ENCODE measurements at places on chromosomes 6 and 20. TPM values are rescaled to one million over a fixed set of nuclear protein-coding genes. Genes with fewer than 3 reads are reported as not detected.

DNA sequence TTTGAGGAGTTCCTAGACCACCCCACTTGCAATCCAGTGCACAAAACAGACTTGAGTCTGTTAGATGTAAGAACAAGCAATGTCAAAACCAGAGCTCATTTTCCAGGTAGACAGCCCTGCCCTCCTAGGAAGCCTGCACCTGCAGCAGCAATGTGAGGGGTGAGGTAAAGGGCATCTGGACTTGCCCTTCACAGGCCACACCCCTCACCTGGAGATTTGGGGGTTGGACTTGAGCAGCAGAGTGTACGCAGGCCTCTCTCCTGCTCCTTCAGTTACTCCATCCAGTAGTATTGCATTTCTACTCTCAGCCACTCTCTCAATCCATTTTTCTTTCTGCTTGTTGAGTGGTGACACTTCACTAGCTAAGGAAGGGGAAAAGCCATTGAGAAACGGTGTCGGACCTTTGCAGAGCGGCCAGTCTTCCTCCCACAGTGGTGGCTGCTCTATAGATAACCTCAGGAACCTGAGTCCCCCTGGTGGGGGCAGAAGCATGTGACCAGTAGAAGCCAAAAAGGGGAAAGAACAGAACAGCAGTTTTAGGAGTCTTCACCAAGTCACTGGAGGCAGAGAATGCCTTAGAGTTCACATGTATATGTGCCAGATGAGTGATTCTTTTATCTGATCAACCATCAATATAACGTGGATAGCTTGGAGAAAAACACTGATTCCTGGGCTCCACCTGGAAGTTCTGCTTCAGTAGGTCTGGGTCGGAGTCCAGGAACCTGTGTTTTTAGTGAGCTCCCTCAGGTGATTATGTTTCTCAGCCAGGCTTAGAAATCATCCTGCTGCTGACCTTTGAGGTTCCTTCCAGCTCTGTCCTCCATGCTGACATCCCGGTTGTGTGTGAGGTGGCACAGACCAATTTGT is 28.0 kb downstream of the ARFGEF2 start:
- H3K4me3 ChIP-seq: no peak overlapping the region
- no peaks in the 10 kb centered on the region for H3K27me3 ChIP-seq
- DNase-seq: no peak
- no peak overlapping the region for H3K27ac ChIP-seq
- no peaks in the 10 kb centered on the region for H3K4me1 ChIP-seq

- H3K4me1 ChIP-seq: no peaks in the 10 kb centered on the region
- no peak for DNase-seq
- no peak overlapping the region for H3K27ac ChIP-seq
- H3K4me3 ChIP-seq: no peak overlapping the region
- H3K36me3 ChIP-seq: no peaks in the 10 kb centered on the region
Observed at GRCh38 chr20:12305188-12305950, 387.7 kb downstream of the BTBD3 start.

DNA sequence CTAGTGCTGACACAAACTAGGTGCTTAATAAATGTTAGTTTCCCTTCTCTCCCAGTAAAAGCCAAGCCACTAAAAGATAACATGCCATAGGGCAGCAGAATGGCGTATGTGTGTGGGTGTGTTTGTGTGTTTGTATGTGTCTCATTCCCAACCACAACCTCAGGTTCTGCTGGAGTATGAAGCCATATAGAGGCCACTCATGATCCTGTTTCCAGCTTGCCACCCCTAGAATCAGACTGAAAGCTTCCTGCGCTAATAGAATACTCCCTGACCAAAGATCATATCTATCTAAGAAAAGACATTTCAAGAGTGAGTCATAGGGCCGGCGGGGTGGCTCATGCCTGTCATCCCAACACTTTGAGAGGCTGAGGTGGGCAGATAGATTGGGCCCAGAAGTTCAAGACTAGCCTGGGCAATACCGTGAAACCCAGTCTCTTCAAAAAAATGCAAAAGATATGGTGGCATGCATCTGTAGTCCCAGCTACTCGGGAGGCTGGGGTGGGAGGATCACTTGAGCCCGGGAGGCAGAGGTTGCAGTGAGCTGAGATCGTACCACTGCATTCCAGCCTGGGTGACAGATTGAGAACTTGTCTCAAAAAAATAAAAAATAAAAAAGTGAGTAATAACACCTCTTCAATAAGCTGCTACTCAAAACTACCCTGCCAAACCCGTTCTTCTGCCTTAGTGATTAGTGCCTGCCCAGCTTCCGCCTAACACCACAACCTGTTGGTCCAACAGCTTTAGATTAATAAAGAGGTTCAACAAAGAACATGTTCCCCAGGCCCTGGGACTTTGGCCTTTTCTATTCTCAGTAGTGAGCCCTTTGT is 11.8 kb upstream of the SNRPC start:
- H3K4me3 ChIP-seq: no peak overlapping the region
- no peak for DNase-seq
- H3K27me3 ChIP-seq: no peaks in the 10 kb centered on the region
- H3K27ac ChIP-seq: no peak overlapping the region
- no peaks in the 10 kb centered on the region for H3K4me1 ChIP-seq
- no peaks in the 10 kb centered on the region for H3K36me3 ChIP-seq

GRCh38 chr6:170417881-170418280 is 111.3 kb downstream of the FAM120B start:
- H3K36me3 ChIP-seq: no peaks in the 10 kb centered on the region
- no peaks in the 10 kb centered on the region for H3K27me3 ChIP-seq
- no peak overlapping the region for H3K27ac ChIP-seq
- no peak for DNase-seq

DNA sequence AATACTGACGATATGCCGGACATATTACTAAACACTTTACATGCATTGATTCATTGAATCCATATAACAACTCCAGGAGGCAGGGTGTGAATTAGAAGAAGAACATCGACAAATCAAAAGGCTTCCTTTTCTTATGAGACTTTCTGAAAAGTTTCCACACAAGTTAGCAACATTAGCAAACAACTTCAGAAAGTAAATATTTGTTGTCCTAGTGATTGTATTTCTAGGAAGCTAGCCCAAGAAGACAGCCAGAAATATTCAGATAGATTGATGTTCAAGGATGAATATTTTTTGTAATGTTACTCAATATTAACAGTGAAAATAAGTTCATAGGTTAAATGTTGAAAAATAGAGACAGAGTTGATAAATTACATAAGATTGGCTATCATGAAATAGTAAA is 120.6 kb downstream of the GFRAL start:
- H3K27me3 ChIP-seq: no peaks in the 10 kb centered on the region
- no peak for DNase-seq
- no peak overlapping the region for H3K27ac ChIP-seq
- peaks cover 4% of the 10 kb centered on the region for H3K4me1 ChIP-seq
- H3K36me3 ChIP-seq: no peaks in the 10 kb centered on the region

DNA sequence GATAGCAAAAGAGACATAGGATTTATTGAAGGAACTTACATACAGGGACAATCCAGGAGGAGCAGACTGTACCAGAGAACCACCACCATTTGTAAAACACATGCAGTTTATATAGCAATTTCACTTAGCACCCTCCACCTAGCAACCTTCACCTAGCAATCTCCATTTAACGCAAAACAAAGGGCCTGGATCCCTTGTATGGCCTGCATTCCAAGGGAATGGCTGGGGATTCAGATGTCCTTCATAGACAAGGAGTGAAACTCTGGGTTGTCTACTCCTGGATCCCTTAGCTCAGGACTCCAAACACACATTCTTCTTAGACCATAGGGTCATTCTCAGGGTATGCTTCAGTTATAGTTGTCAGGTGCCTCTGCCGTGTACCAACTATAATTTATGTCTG is 1324.9 kb downstream of the HACE1 start:
- no peaks in the 10 kb centered on the region for H3K4me1 ChIP-seq
- H3K27me3 ChIP-seq: no peaks in the 10 kb centered on the region
- no peak overlapping the region for H3K27ac ChIP-seq
- DNase-seq: no peak

- H3K36me3 ChIP-seq: no peaks in the 10 kb centered on the region
- DNase-seq: no peak
- H3K27me3 ChIP-seq: no peaks in the 10 kb centered on the region
- no peak overlapping the region for H3K27ac ChIP-seq
- H3K4me3 ChIP-seq: no peak overlapping the region
Observed at GRCh38 chr20:8635048-8635572, 433.8 kb upstream of the PLCB4 start.

GRCh38 chr6:3900744-3901336 is 51.7 kb downstream of the FAM50B start:
- no peak overlapping the region for H3K4me3 ChIP-seq
- H3K36me3 ChIP-seq: no peaks in the 10 kb centered on the region
- no peak overlapping the region for H3K27ac ChIP-seq
- no peaks in the 10 kb centered on the region for H3K4me1 ChIP-seq

GRCh38 chr6:55826941-55827340 is 48.4 kb downstream of the BMP5 start:
- H3K27me3 ChIP-seq: no peaks in the 10 kb centered on the region
- H3K27ac ChIP-seq: no peak overlapping the region
- H3K4me1 ChIP-seq: peaks cover 9% of the 10 kb centered on the region
- no peaks in the 10 kb centered on the region for H3K36me3 ChIP-seq
- H3K4me3 ChIP-seq: no peak overlapping the region

DNA sequence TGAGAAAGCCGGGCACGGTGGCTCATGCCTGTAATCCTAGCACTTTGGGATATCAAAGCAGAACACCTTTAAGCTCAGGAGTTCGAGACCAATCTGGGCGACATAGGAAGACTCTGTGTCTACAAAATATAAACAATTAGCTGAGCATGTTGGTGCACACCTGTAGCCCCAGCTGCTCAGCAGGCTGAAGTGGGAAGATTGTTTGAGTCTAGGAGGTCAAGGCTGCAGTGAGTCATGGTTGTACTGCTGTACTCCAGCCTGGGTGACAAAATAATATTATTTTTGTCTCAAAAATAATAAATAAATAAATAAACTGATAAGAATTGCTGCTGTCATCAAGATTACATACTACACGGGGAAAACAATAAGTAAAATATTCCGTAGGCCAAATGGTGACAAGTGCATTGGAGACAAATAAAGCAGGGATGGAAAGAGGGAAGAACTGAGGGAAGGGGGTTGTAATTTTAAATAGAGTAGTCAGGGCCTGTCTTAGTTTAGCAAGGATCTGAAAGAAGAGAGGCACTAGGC is 14.0 kb upstream of the TOP1 start:
- H3K4me1 ChIP-seq: peaks cover 17% of the 10 kb centered on the region
- H3K4me3 ChIP-seq: no peak overlapping the region
- no peak overlapping the region for H3K27ac ChIP-seq
- DNase-seq: no peak
- H3K27me3 ChIP-seq: no peaks in the 10 kb centered on the region

- H3K4me1 ChIP-seq: peaks cover 41% of the 10 kb centered on the region
- peak overlapping the region; percentile 24 for H3K27ac ChIP-seq
- DNase-seq: peak; percentile 56
- H3K36me3 ChIP-seq: no peaks in the 10 kb centered on the region
- H3K27me3 ChIP-seq: no peaks in the 10 kb centered on the region
Observed at GRCh38 chr20:49559411-49560081, 8.4 kb downstream of the PTGIS start.

DNA sequence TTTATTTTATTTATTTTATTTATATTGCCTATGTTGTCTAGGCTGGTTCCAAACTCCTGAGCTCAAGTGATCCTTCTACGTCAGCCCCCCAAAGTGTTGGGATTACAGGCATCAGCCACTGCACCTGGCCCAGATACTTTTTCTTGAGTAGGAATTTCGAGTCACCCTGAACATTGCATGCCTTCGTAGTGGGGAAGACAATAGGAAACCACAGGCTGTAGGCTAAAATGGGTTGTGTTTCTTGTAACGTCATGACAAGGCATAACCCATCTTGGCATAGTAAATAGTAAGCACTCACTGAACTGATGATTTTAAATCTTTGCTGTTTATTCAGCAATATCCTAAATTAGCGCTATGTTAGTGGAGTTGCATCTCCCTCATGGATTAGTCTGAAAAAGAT is 34.9 kb downstream of the PTPN1 start:
- H3K27me3 ChIP-seq: no peaks in the 10 kb centered on the region
- peaks cover 31% of the 10 kb centered on the region for H3K4me1 ChIP-seq
- H3K4me3 ChIP-seq: no peak overlapping the region

GRCh38 chr20:47007826-47008655 is 113.4 kb downstream of the EYA2 start:
- no peak for DNase-seq
- no peak overlapping the region for H3K27ac ChIP-seq
- no peak overlapping the region for H3K4me3 ChIP-seq
- H3K4me1 ChIP-seq: no peaks in the 10 kb centered on the region

DNA sequence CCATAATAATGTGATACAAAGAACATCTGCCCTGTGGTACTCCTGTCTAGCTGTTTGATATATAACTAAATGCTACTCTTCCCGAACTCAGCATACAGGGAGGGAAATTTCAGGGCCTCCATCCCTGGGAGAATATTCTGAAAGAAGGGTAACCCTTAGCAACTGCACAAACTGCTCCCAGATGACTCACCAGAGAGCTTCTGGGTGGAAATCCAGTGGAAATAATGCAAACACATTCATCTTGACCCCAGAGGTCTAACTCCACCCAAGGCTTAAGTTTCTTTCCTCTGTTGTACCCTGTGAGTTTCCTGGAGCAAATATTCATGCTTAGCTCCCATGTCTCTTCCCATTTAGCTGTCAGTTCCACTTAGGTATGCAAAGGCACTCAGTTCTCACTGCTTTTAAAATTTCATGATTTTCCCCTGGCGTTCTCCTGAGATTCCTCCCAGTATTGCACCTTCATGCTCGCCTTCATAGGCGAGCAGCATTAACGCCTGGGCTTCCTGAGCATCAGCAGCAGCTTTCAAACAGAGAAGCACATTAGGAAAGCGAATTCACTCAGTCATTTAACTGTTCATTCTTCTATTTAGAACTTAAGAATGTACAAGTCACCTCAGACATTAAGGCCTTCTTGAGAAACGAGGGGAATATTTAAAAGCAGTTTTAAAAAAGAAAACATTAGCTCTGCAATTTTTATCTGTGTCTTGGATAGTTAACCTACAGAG is 43.8 kb upstream of the LAMA4 start:
- H3K4me3 ChIP-seq: peak overlapping the region; percentile 26
- H3K27ac ChIP-seq: peak overlapping the region; percentile 97
- no peaks in the 10 kb centered on the region for H3K36me3 ChIP-seq
- peak; percentile 64 for DNase-seq

SCRT2 gene
- total RNA-seq: not detected

PRICKLE4 gene
- total RNA-seq: not detected

ENPP5 gene
- total RNA-seq: 5.3 TPM

TTPAL gene
- total RNA-seq: 12.7 TPM

CCM2L gene
- total RNA-seq: not detected

SLC22A2 gene
- total RNA-seq: under 0.01 TPM

PRRT1 gene
- total RNA-seq: not detected
